Adrenal gland (tissue), 19 donors: ENCODE measurements at places on chromosomes 2 and 18. TPM values are rescaled to one million over a fixed set of nuclear protein-coding genes. Genes with fewer than 3 reads are reported as not detected.
A peak's percentile ranks its signal among the peaks of the same experiment; 100 is the strongest.

GRCh38 chr2:113257516-113258264, 21.0 kb downstream of the PAX8 start:
- no peak overlapping the region for H3K27ac ChIP-seq
- no peaks in the 10 kb centered on the region for H3K27me3 ChIP-seq
- no peaks in the 10 kb centered on the region for H3K4me1 ChIP-seq
- H3K36me3 ChIP-seq, result no peaks in the 10 kb centered on the region
- DNase-seq, result no peak
- no peak overlapping the region for H3K4me3 ChIP-seq

- H3K4me1 ChIP-seq, result peaks cover 13% of the 10 kb centered on the region
- no peaks in the 10 kb centered on the region for H3K36me3 ChIP-seq
- no peak for DNase-seq
- H3K4me3 ChIP-seq, result no peak overlapping the region
- no peak overlapping the region for H3K27ac ChIP-seq
Measured at GRCh38 chr2:36392571-36393255, 37.1 kb downstream of the CRIM1 start.

GRCh38 chr2:120123090-120123489, 100.1 kb downstream of the TMEM185B start:
- no peak overlapping the region for H3K27ac ChIP-seq
- H3K4me3 ChIP-seq, result no peak overlapping the region
- no peaks in the 10 kb centered on the region for H3K27me3 ChIP-seq
- DNase-seq, result no peak

Gene CRYGD
- total RNA-seq, result not detected

Gene ERFE
- total RNA-seq, result not detected

GRCh38 chr2:43699761-43700160, 23.5 kb upstream of the C1GALT1C1L start:
- H3K4me3 ChIP-seq, result no peak overlapping the region
- no peaks in the 10 kb centered on the region for H3K27me3 ChIP-seq
- no peaks in the 10 kb centered on the region for H3K36me3 ChIP-seq
- no peak overlapping the region for H3K27ac ChIP-seq
- no peak for DNase-seq

DNA sequence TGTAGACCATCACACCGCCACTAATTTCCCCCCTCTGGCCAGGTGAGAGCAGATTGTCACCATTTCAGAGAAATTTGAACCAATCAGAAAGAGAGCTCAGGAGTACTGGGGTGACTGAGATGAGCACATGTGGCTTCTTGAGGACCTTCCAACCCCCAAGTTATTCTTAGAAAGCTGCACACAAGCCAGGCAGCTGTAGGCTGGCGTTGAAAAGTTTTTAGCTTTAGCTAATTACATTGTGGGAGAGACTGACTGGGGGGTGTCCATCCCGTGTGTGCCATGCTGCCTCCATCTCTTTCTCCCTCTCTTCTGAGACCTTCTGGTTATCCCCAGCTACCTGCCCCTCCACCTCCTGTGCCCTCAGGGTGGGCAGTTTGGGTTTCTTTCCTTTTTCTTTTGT, 154.0 kb downstream of the AGAP1 start:
- H3K27me3 ChIP-seq, result no peaks in the 10 kb centered on the region
- H3K36me3 ChIP-seq, result no peaks in the 10 kb centered on the region
- no peak overlapping the region for H3K27ac ChIP-seq
- DNase-seq, result no peak

Gene ARHGEF33
- total RNA-seq, result 0.86 TPM

DNA sequence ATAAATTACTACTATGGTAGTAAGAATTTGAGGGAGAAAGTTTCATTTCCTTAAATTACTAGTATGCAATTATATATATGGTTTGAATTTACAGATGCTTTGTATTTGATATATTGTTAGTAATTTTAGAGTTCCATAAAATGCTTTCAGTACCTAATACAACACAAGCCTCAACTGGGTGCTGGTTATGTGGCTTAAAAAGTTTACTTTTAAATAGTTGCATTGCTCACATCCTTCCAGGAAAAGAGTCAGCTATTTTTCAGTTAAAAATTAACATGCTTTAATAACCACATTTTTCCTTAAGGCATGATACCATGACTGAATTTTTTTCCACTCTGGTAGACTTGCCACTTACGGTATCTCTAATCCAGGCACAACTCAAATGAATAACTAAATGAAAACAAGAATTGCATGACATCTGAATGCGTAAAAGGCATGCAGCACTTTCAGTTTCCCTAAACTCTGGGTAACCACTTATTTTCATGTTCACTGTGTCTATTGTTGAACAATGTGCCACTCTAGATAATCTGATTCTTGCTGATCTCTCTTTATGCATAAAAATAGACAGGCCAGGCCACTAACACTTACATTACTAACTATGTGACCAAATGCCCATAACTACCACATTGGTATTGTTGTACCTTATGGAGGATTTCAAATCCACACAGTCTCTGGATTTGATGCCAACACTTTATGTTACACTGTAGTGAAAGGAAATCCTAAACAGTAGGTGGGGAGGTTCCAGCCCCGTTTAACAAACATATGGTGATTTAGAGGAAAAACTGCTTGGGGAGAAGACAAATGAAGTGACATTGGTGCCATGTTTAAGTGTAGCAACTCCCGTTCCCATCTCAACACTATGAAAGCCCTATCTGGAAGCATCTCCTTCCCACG, 35.5 kb upstream of the SLC35F5 start:
- no peaks in the 10 kb centered on the region for H3K27me3 ChIP-seq
- H3K27ac ChIP-seq, result no peak overlapping the region
- H3K4me3 ChIP-seq, result no peak overlapping the region
- peaks cover 7% of the 10 kb centered on the region for H3K4me1 ChIP-seq

Gene SMYD1
- not detected for total RNA-seq

GRCh38 chr2:208511573-208511972, 105.0 kb downstream of the PTH2R start:
- no peak overlapping the region for H3K4me3 ChIP-seq
- H3K36me3 ChIP-seq, result no peaks in the 10 kb centered on the region
- no peaks in the 10 kb centered on the region for H3K4me1 ChIP-seq
- H3K27ac ChIP-seq, result no peak overlapping the region

Gene IL36B
- not detected for total RNA-seq

GRCh38 chr18:80246445-80247392, 595 bp downstream of the PARD6G start:
- H3K27ac ChIP-seq, result no peak overlapping the region
- no peaks in the 10 kb centered on the region for H3K27me3 ChIP-seq
- peaks cover 4% of the 10 kb centered on the region for H3K4me1 ChIP-seq
- peak; percentile 13 for DNase-seq
- H3K4me3 ChIP-seq, result peak overlapping the region; percentile 70

GRCh38 chr2:195639959-195640358, 17.1 kb upstream of the SLC39A10 start:
- H3K4me3 ChIP-seq, result no peak overlapping the region
- no peaks in the 10 kb centered on the region for H3K27me3 ChIP-seq
- H3K27ac ChIP-seq, result no peak overlapping the region
- no peak for DNase-seq
- H3K36me3 ChIP-seq, result no peaks in the 10 kb centered on the region

DNA sequence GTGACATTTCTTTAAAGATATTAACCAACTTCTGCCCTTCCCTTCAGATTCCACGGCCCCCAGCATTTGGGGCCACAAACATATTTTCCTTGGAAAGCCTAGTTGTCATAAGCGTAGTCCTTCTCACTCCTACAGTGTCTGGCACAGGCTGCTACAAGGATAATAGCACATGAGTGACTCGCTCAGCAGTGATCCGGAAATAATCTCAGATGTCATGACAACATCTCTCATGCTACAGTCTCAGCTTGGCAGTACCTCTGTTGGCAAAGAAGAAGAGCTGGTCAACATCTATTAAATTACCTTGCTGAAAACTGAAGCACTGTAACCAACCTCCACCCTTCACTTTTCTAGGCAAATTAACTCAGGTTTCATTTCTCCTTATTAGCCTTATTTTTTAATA, 351.7 kb downstream of the RAD51AP2 start:
- no peaks in the 10 kb centered on the region for H3K27me3 ChIP-seq
- DNase-seq, result no peak
- no peaks in the 10 kb centered on the region for H3K36me3 ChIP-seq
- H3K27ac ChIP-seq, result no peak overlapping the region
- H3K4me3 ChIP-seq, result no peak overlapping the region

Gene RIF1
- 27.6 TPM for total RNA-seq

Gene LINC00305
- total RNA-seq, result not detected

Gene WDR33
- total RNA-seq, result 49.5 TPM

GRCh38 chr2:41905597-41906337, 142.1 kb upstream of the PKDCC start:
- no peak overlapping the region for H3K4me3 ChIP-seq
- DNase-seq, result no peak
- H3K27me3 ChIP-seq, result no peaks in the 10 kb centered on the region
- H3K36me3 ChIP-seq, result no peaks in the 10 kb centered on the region
- H3K27ac ChIP-seq, result no peak overlapping the region

- peak overlapping the region; percentile 29 for H3K27ac ChIP-seq
- peaks cover 53% of the 10 kb centered on the region for H3K4me1 ChIP-seq
- no peaks in the 10 kb centered on the region for H3K36me3 ChIP-seq
- DNase-seq, result no peak
- H3K4me3 ChIP-seq, result no peak overlapping the region
Measured at GRCh38 chr2:152448606-152449005, 113.6 kb downstream of the FMNL2 start.

Gene EGR4
- not detected for total RNA-seq

DNA sequence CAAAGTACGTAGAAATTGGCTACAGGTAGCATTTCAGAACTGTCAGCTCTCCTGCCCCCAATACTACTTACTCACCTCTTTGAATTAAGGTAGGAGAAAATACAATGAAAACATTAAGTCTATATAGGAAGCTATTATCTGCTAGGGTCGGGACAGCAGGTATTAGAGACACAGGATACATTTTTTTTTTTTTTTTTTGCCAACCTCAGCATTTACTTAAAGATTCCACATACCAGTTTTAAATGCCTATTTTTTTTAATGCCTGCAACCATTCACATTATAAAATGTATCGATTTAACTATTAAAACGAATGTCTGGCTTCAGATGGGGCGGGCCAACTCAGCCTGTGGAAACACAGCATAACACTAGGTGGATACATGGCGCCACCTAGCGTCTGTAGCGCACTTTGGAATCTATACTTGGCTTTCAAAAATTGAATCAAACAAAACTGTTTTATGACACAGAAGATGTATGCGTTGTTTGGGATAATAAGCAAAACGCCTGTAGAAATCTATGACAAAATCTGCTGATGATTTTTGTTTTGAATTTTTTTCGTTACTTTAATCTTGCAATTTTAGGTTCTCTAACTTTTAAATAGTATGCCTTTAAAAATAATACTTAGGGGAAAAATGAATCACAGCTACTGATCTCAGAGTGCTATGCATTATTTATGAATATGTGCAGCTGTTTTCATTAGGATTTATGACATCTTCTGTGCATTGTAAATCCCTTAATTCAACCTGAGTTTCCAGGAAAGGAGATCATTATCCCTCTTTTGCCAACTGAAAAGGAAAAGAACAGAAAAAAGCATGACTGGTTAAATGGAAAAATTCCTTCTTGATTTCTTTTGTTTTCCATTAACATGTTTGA, 261.0 kb downstream of the NYAP2 start:
- no peaks in the 10 kb centered on the region for H3K36me3 ChIP-seq
- no peaks in the 10 kb centered on the region for H3K4me1 ChIP-seq
- H3K4me3 ChIP-seq, result no peak overlapping the region

Gene CERKL
- not detected for total RNA-seq

DNA sequence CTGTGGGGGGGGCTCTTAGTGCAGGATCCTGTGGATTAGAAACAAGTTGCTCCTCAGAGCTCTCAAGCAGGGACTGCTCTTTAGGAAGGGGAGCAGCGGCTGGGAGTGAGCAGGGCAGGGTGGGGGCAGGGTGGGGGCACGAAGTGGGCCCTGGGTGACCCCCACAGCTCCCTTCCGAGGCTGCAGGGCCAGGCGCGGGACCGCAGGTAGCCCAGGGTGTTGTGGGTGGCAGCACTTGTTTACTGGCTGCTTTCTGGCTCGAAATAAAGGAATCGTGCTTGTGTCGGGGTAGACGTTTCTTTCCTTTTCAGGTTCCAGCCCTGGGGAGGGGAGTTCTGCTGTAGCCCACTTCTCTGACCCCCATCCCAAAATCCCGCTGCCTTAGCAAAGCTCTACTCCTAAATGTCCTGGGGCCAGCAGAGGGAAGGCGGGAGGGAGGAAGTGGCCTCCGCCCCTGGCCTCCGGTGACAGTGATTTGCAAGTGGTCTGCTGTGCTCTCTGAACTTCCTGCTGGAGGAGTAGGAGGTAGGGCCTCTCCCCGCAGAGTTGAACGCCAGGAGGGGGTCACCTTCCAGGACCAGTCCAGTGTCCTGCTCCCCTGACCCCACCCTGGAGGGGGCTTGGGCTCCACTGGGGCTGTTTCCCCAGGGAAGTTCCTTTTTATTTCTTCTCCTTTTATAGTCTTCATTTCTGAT, 8.3 kb downstream of the NEU4 start:
- no peaks in the 10 kb centered on the region for H3K36me3 ChIP-seq
- H3K27ac ChIP-seq, result no peak overlapping the region
- H3K4me1 ChIP-seq, result no peaks in the 10 kb centered on the region
- no peaks in the 10 kb centered on the region for H3K27me3 ChIP-seq

Gene ANKZF1
- 38.3 TPM for total RNA-seq

DNA sequence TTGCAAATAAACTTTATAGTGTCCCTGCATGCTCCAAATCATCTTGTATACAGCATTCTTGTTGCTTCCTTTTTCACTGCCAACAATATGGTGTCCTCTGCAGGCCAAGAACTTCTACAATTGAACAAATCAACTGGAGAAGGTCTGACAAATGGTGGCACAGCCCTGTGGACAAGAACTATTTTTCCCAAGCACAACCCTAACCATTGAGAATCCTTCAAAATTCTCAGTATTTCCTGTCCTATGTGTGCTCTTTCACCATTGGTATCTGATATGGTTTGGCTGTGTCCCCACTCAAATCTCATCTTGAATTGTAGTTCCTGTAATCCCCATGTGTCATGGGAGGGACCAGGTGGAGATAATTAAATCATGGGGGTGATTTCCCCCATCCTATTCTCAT, 865.1 kb upstream of the ACVR2A start:
- no peaks in the 10 kb centered on the region for H3K27me3 ChIP-seq
- H3K4me3 ChIP-seq, result no peak overlapping the region
- no peaks in the 10 kb centered on the region for H3K36me3 ChIP-seq
- no peak for DNase-seq
